ENCODE measurements at places on chromosomes 13 and 19. TPM values are rescaled to one million over a fixed set of nuclear protein-coding genes. Genes with fewer than 3 reads are reported as not detected.

DNA sequence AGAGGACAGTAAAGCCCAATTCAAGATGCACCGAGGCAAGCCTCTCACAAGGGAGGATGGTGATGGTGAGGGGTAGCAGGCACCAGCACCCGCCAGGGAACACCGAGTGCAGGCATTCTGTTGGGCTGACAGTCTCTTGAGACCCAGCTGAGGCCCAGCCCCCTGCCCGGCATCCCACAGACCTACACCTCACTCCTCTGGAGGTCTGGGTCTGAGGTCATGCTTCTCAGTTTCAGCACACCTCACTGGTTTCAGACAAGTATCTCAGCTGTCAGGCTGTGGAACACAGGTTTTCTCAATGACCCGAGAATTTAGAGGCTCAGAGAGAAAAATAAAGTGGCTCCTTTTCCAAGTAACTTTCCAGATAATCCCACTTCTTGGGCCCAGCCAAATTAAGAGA is 27.7 kb upstream of the EPHX3 start:
- DNase-seq, result no peak

DNA sequence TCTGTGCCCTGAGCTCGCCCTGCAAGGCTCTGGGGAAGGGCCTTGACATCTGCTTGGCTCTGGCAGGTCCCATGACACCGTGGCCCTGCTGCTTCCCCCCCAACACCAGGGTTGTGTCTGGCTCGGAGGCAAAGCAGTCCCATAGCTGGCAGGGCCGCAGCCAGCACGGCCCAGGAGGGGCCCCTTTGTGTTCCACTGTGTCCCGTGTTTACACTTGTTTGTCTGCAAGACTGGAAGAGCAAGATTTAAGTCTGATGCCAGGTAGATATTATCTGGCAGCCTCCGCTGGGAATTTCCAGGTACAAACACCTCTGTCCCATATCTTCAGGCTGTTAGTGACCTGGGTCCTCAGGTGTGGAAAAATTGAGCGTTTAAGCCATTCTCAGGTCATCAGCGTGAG is 44.3 kb downstream of the MCF2L start:
- DNase-seq, result no peak

GRCh38 chr19:40286235-40286970 is 1.3 kb upstream of the AKT2 start:
- DNase-seq, result no peak

- DNase-seq, result no peak
These were observed 89.3 kb downstream of the KL start for GRCh38 chr13:33105387-33106005.

DNA sequence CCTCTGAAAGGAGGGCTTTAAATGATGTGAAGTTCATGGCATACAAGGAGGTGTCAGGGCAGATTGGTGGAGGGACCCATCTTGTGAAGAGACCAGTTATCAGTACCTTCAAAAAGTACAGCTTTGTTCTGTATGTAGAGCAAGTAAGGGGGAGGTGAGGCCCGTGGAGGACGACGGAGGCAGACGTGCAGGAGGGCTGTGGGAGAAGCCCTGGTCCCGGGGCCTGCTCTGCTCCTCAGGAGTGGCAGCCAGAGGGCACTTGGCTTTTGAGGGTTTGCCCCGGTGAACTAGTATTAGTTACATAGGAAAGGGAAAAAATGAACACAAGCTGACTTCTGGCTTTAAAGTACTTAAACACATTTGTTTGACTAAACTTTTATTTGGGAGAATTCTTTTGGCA is 42.1 kb downstream of the COG3 start:
- DNase-seq, result no peak

DNA sequence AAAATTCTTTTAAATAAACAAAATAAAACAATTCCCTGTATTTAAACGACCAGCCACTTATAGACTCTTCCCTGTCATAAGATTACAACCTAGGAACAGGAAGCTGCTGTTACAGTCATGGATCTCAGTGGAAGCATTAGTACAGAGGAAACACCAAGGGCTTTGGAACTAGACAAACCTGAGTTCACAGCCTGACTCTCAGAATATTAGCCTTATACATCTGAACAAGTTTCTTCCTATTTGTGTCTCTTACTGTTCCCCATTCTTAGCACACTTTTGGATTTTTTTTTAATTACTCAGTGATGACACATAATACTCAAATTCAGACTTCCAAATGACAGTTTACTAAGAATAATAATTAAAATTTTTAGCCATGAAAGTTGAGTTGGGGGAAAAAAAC is 46.1 kb downstream of the ZDHHC20 start:
- DNase-seq, result no peak

- no peak for DNase-seq
These were observed 1.2 kb downstream of the POLR2E start for GRCh38 chr19:1093811-1094553.

DNA sequence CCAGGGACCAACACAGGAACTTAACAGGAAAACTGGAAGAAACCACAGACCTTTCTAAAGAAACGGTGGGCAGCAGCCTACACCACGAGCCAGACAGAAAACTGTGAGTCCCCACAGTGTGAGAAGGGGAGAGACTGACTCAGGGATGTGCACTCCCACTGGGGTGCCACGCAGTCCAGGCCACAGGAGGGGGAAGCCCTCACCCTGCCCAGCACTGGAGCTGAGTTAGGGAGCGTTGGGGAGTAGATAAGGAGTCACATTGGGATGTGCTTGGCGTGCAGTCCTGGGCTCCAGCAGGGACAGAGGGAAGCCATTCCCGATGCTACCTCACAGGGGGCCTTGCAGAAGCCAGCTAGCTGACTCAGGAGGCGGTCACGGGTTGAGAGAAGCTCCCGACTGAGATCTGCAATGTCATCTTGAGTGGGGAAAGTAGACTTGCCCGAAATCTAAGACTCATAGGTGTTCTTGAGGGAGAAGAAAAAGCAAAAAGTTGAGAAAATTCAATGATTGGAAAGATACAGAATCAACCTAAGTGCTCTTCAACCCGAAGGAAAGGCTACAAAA is 17.3 kb downstream of the SIGLEC8 start:
- no peak for DNase-seq

- DNase-seq, result no peak
These were observed 10.5 kb downstream of the STOML3 start for GRCh38 chr13:38979891-38980749.

GRCh38 chr19:31450696-31451095 is 101.5 kb upstream of the TSHZ3 start:
- no peak for DNase-seq

GRCh38 chr19:53892981-53893325 is 11.0 kb downstream of the PRKCG start:
- DNase-seq, result peak; percentile 69

GRCh38 chr13:45299194-45299593 is 41.8 kb downstream of the TPT1 start:
- no peak for DNase-seq

DNA sequence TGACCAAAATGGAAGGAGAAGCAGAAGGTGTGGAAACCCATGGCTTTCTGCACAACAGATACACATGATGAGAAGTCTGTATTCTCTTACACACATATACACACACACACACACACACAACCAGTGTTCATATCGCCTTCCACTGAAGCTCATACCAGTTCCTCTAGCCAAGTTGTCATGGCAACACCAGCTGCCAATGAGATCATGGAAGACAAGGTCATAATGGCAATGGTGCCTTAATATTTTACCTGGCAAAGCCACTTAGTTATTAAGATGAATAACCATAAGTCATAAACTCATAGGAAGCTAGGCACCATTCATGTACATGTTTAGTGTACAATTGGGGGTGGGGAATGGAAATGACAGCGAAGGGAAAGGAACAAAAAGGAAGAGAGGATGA is 2.6 kb upstream of the DHRS12 start:
- DNase-seq, result no peak

DNA sequence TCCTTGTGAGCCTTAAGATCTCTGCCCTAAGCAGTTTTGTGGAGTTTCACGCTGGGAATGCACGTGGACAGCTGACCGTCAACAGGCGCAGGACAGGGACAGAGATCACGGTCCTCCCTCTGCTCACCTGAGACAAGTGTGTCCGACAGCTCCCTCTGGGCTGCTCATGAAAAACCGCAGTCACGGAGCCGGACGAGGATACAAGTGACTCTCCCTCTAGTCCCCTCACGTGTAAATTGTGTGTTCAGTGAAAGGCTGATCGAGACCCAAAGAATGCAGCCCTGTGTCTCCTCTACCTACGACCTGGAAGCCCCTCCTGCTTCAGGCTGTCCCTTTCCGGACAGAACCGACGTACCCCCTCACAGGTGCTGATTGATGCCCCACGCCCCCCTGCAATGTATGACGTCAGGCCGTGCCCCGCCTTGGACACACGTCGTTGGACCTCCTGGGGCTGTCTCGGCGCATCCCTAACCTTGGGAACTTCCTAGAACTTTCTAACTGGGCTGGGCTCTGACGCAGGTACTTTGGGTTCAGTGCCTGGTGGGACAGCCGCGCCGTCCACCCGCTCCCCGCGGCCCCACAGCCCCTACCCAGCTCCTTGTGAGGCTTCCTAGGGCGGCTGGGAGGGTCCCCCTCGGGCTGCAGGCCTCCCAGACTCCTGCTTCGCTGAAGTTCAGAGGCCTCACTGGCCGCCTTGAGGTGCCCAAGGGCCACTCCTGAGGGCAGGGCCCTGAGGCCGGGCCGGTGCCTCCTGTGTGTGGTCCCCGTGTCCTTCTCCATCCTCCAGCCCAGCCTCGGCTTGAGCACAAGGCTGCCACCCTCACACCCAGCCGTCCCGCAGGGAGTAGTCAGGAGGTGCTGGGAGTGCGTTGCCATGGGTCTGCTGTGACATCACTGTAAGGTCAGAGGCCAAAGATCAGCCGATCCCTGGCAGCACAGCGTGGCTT is at the start of gene C13orf46:
TSS of gene C13orf46 (minus strand) at position 859 of the 947 bp plus-strand sequence. CDS start at position 780, 79 bp downstream.
- DNase-seq, result no peak

TPTE2 gene
- not detected for total RNA-seq

TMEM150B gene
- not detected for total RNA-seq

PSG3 gene
- total RNA-seq, result not detected

VAV1 gene
- 0.61 TPM for total RNA-seq

GAPDHS gene
- total RNA-seq, result not detected

GPR4 gene
- not detected for total RNA-seq

SIAH3 gene
- not detected for total RNA-seq

CEACAM5 gene
- total RNA-seq, result not detected

PSG1 gene
- total RNA-seq, result not detected

FAM124A gene
- 40.1 TPM for total RNA-seq

SWSAP1 gene
- total RNA-seq, result 3.8 TPM

ZNF534 gene
- total RNA-seq, result not detected

STOML3 gene
- not detected for total RNA-seq

FXYD3 gene
- 1.5 TPM for total RNA-seq

Data from H9 (cell line).